ENCODE measurements at places on chromosomes 6 and 20.

GRCh38 chr20:51667002-51667408 is 101.2 kb downstream of the ATP9A start:
- DNase-seq: no peak

GRCh38 chr20:21681234-21681921 is 24.1 kb upstream of the PAX1 start:
- DNase-seq: no peak

- no peak for DNase-seq
Observed at GRCh38 chr20:37351689-37352607, 6.0 kb downstream of the SRC start.

GRCh38 chr20:32510120-32510600 is 75.0 kb downstream of the NOL4L start:
- DNase-seq: no peak

GRCh38 chr6:115540077-115540869 is 520.4 kb downstream of the FRK start:
- no peak for DNase-seq

DNA sequence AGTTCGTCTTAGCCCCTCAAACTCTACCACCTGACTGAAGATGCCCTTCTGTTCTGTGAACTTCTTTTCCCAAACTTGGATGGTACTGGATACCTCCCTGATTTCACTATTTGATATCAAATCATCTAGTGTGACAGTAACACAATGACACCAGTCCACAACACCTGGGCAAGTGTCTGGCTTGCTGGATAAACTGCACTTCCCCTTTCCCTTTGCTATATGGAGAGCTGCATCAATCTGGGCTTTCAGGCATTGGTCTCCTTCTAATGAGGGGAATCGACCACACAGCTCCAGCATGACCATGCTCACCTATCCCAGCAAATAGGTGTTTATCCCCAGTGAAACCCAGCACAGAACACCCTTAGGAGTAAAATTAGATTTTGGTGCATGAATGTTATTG is 3.1 kb downstream of the F13A1 start:
- DNase-seq: no peak

DNA sequence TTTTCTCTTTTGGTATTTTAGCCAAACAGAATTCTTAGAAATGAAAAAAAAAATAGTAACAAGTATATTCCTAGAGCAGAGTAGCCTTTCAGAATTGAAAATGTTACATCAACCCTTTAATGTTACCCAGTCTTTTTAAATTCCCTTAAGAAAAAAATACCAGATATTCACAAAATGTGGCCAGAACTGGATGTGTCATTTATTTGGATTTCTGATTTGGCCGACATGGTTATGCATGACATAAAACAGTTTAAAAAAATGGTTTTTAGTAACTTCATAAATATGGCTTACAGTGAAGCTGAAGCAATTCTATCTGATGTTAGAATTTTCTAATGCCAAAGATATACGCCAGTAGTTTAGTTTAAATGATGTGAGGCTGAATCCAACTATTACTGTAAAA is 112.0 kb downstream of the ATXN1 start:
- no peak for DNase-seq

GRCh38 chr6:86686496-86686895 is 250.8 kb upstream of the HTR1E start:
- no peak for DNase-seq

- no peak for DNase-seq
Observed at GRCh38 chr20:61929971-61930666, 135.6 kb downstream of the TAF4 start.

- no peak for DNase-seq
Observed at GRCh38 chr20:46083101-46083500, 6.7 kb downstream of the NCOA5 start.

DNA sequence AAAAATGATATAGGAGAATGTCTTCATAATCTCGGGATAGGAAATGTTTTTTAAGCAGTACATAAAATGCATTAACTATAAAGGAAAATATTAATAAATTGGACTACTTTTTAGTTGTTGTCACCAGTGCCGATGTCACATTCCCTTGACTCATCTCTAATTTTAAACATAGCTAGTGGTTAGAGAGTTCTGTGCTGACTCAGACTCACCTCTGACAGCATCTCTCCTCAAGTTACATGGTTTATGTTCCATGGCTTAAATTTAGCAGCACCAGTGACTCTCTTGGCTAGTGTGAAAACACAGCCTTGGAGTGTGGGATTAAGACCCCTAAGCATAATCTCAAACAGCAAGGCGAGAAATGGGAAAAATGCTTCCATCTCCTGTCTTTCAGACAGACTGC is 311.8 kb upstream of the MMS22L start:
- no peak for DNase-seq

DNA sequence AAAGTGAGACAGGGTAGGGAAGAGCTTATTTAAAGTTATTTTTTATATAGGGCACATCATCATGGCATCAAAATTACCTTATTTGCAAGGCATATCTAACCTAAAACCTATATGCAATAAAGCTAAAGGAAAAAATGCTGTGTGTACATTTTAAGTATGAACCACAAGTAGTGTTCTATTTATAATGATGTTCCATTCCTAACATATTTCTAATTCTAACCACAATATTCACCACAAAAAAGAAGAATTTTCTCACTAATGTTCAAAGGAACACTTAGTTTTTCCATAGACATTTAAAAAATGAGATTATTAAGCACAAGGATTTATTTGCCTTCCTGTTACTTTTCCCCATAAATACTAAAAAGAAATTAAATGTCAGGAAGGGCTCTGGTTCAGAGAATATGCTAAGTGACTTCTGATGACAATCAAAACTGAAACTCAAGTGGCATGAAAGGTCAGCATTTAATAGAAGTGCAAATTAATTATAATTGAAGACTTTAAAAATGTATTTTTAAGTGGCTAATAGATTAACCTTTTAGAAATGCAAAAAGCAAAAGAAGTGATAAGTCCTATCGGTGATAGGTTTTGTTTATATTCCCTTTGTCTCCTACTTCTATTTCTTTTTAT is 25.1 kb downstream of the GPR63 start:
- DNase-seq: no peak

DNA sequence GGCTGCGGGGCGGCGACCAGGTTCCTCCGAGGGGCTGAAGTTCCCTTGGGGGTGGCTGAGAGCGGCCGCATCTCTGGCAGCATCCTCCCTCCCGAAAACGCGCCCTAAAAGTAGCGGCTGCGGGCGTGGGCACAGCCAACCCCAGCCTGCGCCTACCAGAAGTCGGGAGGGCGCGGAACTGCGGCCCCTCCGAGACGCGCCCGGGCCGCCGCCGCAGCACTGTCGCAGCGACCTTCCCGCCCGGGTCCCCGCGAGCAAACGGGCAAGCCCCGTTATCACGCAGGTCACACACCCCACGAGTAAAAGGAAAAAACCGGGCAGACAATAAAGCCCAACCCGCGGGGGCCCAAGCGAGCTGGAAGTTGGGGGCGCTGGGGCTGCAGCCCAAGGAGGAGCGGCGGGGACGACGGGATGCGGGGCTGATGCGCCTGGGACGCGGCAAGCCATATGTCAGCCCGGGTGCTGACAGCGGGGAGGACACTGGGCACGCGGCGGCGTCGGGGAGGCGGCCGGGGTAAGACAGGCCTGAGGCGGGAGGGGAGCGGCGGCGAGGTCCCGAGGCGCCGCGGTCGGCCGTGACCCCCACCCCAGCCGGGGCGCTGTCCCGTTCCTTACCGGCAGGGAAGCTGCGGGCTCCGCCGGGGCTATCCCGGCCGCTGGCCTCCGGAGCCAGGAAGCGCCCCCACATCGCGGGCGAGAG is 659 bp downstream of the CEP85L start:
- DNase-seq: peak; percentile 22

DNA sequence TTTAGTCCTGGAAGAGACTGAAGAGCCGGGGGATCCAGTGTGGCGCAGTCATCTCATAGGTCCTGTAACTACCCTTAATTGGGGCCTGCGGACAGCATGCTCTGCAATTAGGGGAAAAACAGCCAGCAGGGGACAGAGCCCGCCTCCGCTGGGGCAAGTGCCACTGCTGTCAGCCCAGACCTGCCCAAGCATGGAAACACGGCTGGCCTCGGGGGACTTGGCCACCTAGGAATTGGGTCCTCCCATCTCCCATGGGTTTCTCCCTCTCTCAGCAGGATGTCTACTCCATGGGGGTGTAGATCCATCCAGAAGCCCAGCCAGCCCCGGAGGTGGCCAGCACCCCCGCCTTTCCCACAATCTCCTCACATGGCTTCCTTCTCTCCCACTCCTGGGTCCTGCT is 3.6 kb downstream of the GHRH start:
- no peak for DNase-seq

DNA sequence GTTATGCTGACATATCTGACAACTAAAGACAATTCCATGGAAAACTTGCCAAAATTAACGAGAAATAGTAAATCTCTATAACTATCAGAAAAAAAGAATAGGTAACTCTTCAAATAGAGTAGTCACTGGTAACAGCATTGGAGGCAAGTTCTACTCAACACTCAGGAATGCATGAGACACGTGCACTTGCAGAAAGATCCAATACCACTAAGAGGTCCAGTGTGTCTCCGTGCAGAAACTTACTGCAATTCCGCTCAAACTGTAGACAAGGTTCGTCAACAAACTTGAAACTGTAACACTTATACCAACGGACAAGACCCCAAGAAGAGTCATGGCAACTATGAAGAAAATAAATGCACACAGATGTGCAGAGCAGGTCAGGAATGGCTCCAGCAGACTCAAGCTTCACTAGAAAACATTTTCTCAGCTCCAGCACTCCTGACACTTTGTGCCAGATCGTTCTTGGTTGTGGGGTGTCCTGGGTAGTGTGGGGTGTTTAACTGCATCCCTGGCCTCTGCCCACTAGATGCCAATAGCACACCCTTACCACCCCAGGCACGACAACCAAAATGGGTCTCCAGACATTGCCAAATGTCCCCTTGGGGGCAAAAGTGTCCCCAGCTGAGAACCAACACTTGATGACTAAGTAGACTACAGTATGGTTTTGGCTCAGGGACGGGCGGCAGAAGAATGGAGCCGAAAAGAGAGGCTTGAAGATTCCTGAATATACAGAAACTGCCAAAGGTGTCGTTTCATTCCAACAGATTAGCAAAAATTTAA is 134.8 kb downstream of the DTNBP1 start:
- DNase-seq: no peak

- no peak for DNase-seq
Observed at GRCh38 chr6:7389162-7389450, 436 bp downstream of the CAGE1 start.

DNA sequence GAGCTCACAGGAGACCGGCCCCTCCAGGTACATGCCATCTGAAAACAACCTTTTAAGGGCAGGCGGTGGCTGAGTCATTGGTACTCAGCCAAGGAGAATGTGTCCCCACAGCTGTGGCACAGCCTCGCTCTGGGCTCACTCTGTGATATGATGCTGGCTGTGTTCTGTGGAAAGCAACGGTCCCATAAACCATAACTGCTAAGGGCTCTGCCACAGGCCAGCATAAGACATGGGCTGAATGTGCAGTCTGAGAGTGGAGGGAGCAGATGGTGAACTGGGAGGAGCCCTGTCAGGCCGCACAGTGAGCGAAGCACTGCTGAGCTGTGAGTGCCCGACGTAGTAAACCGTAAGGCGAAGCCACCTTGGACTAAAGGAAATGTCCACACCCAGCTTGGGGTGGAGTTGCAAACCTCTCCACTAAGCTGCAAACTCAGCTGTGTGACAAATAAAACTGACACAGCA is 375.8 kb downstream of the THBS2 start:
- peak; percentile 8 for DNase-seq

DNA sequence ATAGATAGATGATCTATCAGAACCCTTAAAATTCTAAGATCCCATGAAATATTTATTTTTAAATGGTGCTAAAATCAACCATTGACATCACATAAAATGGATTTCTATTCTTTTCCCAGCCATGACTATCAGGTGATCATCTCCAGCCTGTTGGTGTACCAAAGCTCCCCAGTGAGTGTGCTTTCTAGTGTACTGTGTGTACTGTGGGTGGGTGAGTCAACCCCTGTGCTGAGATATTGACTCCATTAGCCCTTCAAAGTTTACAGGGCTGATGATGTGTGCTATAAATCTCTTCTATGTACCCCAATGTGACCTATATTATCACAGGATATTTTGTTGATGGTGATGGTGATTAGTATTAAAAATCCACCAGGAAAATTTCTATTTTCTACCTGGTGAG is 344.6 kb downstream of the MMUT start:
- DNase-seq: no peak

- no peak for DNase-seq
Observed at GRCh38 chr6:111989743-111990142, 64.2 kb upstream of the CCN6 start.

- peak; percentile 6 for DNase-seq
Observed at GRCh38 chr6:56593801-56594318, 48.8 kb downstream of the DST start.

GRCh38 chr6:118135371-118135770 is 228.3 kb downstream of the SLC35F1 start:
- DNase-seq: no peak

DNA sequence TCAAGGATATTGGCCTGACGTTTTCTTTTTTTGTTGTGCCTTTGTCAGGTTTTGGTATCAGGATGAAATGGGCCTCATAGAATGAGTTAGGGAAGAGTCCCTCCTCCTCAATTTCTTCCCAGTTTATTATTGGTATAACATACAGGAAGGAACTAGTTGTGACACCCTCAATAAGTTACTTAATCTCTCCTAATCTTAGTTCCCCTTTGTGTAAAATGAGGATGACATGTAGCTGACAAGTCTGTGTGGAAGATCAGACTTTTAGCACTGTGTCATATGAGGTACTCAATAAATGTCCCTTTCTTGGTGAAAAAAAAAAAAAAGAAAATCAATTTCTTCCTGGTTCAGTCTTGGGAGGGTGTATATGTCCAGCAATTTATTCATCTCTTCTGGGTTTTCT is 155.8 kb downstream of the PDE7B start:
- no peak for DNase-seq

GRCh38 chr6:90076511-90077415 is 182.5 kb downstream of the GJA10 start:
- DNase-seq: no peak

DNA sequence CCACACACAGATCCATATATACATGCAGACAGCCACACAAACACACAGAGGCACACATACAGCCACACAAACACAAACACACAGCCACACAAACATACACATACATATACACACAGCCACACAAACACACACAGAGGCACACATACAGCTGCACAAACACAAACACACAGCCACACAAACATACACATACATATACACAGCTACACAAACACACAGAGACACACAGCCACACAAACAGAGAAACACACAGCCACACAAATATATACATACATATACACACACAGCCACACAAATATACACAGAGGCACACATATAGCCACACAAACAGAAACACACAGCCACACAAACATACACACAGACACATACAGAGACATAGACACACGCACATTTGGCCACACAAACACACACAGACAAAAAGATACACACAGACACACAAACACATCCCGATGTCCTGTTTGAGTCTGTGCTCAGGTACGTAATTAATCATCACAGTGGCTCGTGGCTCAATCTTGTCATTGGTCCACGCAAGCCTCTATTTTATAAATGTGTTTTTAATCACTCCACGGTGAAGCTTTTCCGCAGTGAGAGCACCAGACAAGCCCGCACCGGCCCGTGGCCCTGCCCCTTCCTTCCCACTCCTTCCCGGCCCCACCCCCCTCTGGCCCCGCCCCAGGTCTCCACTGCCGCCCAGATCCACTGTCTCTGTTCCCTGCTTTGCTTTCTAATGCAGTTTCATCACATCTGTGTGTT is 135.3 kb downstream of the CDH4 start:
- DNase-seq: no peak

- no peak for DNase-seq
Observed at GRCh38 chr20:40197691-40198090, 491.3 kb downstream of the MAFB start.

Measured in cerebellar cortex (tissue), 1 donor.